ENCODE measurements at places on chromosomes 3 and 15.

GRCh38 chr3:191119415-191120295, 79.4 kb upstream of the OSTN start:
- DNase-seq, result no peak

DNA sequence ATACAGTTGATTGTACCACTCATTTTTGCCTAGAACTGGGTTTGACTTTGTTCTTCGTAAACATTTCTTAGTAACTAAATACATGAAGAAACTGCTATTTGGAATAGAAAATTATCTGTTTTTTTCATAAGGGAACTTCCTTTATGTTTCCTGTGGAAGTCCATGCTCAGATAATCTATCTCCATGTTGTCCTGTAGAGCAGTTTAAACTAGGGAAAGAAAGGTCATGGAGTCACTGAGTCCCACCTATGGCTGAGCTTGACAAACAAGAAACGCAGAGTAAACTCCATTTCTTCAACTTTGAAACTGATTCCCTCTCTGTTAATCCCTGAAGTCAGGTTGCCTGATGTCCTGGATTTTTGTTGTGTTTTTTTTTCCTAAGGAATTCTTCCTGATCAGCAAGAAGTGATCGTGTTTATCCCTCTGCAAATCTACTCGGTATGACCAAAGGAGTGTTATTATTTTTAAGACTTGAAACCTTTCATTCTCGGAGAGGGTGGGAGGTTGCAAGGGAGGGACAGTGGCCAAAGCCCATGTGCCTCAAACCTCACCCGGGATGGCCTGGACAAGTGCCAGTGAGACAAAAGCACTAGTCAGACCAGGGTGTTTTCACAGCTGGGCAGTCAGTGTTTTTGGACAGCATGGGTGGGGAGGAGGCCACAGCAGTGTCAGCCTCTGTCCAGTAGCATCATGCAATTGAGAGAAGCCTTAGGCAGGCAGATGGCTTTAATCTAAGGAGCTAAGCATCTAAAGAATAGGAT, 129.8 kb upstream of the PHLDB2 start:
- peak; percentile 71 for DNase-seq

- DNase-seq, result no peak
Observed at GRCh38 chr3:4987538-4988296, 8.5 kb downstream of the BHLHE40 start.

GRCh38 chr15:99435113-99435695, 130.6 kb upstream of the MEF2A start:
- peak; percentile 57 for DNase-seq

Data from femur (tissue), 1 donor.